GM12891 (cell line): ENCODE measurements at places on chromosomes 5 and 9.

DNA sequence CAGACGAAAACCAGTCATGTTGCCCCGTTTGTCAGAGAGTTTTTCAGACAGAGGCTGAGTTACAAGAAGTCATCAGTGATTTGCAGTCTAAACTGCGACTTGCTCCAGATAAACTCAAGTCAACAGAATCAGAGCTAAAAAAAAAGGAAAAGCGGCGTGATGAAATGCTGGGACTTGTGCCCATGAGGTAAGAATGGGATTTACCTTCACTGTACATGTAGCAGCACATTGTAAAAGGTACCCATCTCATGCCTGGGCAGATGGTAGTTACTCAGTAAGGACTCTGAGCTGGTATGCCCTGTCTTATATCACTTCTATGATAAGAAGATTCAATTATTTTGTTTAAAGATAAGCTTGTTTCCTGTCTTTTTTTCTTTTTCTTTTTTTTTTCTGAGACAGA, 38.8 kb downstream of the RAD50 start:
- no peak for DNase-seq

GRCh38 chr5:107359033-107359915, 311.5 kb downstream of the EFNA5 start:
- DNase-seq = no peak

DNA sequence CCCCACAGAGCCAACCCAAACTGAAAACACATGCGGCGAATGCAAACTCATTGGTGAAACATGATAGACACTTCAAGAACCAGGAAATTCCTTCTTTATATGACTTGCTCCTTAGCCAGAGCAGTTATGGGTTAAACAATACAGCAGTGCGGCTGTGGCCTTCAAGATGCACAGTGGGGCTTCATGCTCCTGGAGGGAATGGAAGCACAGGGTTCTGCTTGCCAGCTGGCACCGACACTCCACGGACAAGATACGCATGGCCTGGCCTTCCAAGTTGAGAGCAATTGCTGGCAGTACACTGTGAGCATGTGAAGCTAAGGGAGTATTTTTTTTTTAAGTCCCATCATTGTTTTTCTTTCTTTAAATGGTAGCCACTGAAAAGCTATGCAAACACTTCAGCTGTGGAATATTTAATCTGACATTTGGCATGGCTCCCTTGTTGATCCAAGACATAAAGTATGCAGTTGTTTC, 451.6 kb upstream of the CD180 start:
- no peak for DNase-seq

DNA sequence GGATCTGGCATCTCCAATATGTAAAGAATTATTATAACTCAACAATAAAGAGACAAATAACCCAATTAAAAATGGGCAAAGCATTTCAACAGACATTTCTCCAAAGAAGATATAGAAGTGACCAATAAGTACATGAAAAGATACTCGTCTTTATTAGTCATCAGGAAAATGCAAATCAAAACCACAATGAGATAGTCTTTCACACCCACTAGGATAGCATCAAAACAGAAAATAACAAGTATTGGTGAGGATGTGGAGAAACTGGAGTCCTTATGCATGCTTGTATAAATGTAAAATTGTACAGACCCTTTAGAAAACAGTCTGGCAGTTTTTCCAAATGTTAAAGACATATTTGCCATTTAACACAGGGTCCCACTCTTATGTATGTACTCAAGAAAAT, 39.1 kb upstream of the ITGA1 start:
- no peak for DNase-seq

DNA sequence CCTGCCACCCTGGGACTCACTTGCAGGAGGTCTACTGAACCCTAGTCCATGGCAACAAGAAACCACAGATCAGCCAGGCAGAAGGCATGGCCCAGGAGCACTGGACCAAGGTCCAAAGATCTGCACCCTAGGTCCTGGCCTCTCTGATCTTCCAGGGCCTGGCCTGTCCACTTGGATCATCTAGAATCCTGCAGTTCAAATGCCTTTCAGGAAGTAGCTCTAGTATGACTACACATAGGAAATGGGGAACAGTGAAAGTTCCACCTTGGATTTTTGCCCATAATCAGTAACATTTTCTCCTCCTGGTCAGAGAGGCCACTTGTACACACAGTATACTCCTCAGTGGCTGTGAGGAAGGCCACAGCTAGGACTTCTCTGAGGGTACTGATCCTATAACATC, 11.5 kb downstream of the ANXA6 start:
- no peak for DNase-seq

DNA sequence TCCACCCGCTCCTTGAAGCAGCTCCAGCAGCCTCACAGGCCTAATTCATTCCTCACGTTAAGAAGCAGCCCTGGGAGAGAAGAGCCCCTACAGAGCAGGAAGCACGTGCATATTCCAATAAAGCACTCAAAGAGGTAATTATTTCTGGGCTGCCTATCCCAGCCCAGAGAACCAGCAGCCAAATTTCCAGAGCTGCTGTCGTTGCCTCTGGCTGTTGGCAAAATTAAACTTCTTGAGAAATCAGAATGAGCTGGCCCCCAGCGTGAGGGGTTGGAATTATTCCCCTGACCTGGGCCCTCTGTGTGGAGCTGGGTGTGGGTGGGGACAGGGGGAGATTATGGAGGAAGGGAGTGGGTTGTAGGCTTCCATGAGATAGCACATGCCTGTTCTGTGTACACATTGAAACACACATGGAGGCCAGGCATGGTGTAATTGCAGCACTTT, 86.8 kb upstream of the HSPA9 start:
- no peak for DNase-seq

DNA sequence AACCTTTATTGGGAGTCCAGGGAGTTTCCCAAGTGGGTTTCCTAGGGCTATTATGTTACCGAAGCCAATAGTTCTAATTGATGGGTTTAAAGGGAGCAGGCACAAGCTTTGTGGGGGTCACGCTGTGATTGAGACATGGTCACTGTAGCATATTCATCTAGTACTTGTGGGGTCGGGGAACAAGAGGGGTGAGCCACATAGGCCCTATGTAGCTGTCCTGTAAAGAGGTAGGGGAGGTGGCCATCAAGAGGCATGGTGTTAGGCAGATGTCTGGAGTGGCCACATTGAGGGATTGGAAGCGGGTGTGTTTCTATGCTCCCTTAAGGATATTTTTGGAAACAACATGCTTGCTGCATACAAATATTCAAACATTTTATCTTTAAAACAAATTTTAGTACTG, 50.1 kb downstream of the EXOSC2 start:
- DNase-seq = no peak
